Astrocyte (in vitro differentiated cells and primary cell): ENCODE measurements at places on chromosomes 6 and 20. TPM values are rescaled to one million over a fixed set of nuclear protein-coding genes. Genes with fewer than 3 reads are reported as not detected.

DNA sequence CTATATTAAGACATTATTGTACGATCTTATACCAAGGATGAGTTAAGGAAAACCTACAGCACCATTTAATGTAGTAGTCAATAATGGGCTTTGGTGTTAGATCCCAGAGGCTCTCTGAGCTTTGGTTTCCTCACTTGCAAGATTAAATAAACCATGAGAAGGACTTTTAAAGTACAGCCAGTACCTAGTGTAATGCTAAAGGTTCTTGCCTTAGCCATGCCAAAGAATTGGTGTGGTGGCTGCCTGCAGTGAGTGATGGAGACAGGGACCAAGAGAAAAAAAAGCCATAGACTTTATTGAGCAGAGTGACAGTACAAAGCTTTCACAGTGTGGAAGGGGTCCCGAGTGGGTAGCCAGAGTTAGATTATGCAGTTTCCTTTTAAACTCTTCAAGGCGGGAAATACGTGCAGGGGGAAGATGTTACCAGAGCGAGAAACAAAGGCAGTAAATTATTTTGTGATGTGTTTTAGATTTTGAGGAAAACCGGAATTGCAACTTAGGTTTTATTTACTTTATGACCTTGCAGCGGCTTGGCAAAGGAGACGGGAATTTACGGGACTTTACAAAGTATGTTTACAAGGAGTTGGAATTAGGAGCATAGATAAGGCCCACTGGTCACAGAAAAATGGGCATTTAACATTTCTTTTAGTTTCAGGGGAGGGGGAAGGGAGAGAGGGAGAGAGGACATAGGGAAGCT is 100.4 kb downstream of the MYO6 start:
- H3K36me3 ChIP-seq, result no peaks in the 10 kb centered on the region
- no peak overlapping the region for H3K4me3 ChIP-seq
- H3K27me3 ChIP-seq, result no peaks in the 10 kb centered on the region

APOM gene
- total RNA-seq, result 0.89 and 1.2 TPM in 2 replicates

LINC00237 gene
- not detected in 2 replicates for total RNA-seq

DNA sequence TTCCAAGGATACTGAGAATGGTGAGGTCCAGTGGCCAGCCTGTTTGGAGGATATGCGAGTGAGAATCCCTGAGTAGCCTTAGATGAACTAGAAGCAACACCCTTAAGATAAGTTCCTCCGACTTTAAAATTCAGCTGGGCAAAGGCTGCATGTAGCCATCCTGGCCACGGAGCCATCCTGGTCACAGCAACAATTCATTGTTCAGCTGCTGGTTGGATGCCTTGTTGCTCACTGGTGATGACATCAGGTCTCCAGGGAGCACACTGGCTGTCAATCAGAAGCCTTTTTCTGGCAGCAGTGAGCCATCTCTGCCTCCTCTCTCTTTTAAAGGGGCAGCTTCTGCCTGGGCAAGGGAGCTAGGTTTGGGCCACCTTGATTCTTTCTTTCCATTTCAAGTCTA is 22.4 kb upstream of the RIMS4 start:
- H3K4me1 ChIP-seq, result no peaks in the 10 kb centered on the region
- H3K4me3 ChIP-seq, result no peak overlapping the region
- no peak overlapping the region for H3K27ac ChIP-seq
- DNase-seq, result no peak

TAP2 gene
- total RNA-seq, result 118 and 121 TPM in 2 replicates
